Calu3 (cell line): ENCODE measurements at places on chromosomes 16 and 17. TPM values are rescaled to one million over a fixed set of nuclear protein-coding genes. Genes with fewer than 3 reads are reported as not detected.

SHISA6 gene
- not detected in 2 replicates for total RNA-seq

- DNase-seq, result no peak
These were observed 16.5 kb downstream of the GPT2 start for GRCh38 chr16:46900455-46901235.

HSPB9 gene
- 0.54 and 0.69 TPM in 2 replicates for total RNA-seq

- no peak for DNase-seq
These were observed 377.8 kb downstream of the SOX9 start for GRCh38 chr17:72498364-72499210.

GPR179 gene
- total RNA-seq, result 0.45 and 0.69 TPM in 2 replicates

DNA sequence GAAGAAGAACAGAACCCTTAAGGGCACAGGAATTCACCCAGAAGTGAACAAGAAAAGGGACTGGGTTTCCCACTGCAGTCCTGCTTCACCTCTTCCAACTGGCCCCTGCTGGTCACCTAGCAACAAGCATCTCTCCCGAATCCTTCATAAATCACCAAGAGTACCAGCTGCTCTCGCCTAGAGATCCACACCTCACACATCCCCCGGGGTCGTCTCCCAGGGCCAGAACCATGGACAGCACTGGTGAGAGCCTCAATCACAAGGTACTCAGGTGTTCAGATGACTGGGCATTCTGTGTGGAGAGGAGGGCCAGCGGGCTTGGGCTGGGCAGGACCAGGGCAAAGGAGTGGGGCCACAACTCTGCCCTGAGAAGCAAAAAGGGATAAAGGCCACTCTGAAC, 65.9 kb downstream of the CCT6B start:
- DNase-seq, result no peak

PRSS22 gene
- total RNA-seq, result 140 and 141 TPM in 2 replicates

DNA sequence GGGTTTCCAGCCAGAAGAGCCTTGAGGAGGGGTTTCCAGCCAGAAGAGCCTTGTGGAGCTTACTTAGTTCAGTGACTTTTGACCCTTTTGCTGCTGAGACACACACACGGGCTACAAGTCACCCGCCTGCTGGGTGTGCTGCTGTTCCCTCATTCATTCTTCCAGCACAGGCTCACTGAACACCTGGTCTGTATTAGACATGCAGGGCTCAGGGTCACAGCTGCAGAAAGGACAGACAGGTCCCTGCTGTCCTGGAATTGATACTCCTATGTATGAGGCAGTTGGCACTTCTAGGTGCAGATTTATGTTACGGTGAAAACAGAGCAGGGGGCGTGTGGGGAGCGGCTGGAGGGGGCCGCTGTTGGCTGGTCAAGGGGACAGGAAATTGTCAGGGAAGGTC, 6.8 kb downstream of the CACNG4 start:
- no peak for DNase-seq

SLC47A1 gene
- not detected in 2 replicates for total RNA-seq

DNA sequence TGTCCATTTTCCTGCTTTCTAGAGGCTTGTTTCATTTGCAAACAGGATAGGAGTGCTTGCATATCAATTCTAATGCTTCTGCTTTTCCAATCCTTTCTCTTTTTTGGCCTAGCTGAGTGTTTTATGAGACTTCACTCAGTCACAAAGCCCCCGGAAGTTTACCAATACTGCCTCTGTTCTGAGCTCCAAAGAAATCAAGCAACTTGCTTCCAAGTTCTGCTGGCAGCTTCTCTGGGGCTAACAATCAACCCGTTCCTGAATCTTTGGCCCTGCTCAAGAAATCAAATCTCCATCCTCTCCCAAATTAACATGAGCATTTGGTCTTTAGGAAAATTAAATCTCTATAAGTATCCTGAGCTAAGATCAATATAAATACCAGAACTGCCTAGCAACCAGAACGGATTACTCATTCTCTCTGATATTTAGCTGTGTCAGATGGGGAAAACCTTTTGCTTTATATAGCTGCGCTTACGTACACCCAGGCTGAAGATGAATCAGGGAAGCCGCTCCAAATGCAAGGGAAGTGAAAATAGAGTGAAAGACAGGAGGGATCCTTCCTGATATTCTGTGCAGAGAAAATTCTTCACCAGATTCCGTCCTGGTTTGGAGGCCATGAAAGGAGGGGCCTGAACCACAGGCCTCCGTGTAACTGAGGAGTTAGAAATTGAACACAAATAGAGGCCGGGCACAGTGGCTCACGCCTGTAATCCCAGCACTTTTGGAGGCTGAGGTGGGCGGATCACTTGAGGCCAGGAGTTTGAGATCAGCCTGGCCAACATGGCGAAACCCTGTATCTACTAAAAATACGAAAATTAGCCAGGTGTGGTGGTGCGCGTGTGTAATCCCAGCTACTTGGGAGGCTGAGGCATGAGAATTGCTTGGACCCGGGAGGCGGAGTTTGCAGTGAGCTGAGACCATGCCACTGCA, 23.3 kb upstream of the GRB2 start:
- peak; percentile 47 for DNase-seq

GRCh38 chr16:3023415-3023668, 400 bp downstream of the HCFC1R1 start:
- DNase-seq, result peak; percentile 82

GRCh38 chr17:10105513-10106001, 92.8 kb downstream of the GAS7 start:
- no peak for DNase-seq

GRCh38 chr17:63550817-63551639, 751 bp downstream of the DCAF7 start:
- DNase-seq, result no peak

DNA sequence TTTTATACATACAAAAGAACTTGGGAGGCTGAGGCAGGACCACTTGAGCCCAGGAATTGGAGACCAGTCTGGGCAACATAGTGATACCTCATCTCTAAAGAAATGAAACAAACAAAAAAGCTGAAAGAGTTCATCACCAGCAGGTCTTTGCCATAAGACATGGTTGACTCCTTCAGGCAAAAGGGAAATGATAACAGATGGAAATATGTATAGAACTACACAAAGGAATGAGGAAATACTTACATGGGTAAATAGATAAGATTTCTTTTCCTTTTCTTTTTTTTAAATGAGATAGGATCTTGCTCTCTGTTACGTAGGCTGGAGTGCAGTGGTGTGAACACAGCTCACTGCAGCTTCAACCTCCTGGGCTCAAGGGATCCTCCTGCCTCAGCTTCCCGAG, 165.3 kb downstream of the PARN start:
- no peak for DNase-seq

DNA sequence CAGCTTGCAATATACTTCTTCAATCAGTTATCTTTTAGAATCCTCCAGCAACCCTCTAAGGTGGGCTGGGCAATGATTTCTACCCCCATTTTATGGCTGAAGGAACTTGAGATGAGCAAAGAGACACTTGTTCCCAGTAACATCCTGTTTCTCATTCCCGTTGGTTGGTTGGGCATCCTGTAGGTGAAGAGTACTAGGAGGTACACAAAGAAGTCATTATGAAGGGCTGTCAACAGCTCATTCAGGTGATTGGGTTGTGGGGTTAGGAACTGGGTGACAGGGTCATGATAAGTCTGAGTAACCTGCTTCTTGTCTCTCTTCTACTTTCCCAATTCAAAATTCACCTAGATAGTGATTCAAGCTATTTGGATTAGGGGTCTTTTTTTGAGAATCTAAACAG, 76.5 kb downstream of the MMD start:
- DNase-seq, result no peak

SCARF1 gene
- 0.14 and 0.37 TPM in 2 replicates for total RNA-seq

GRCh38 chr17:81153340-81153803, 11.9 kb upstream of the PVALEF start:
- DNase-seq, result no peak

GRCh38 chr16:1208239-1208830, 16.7 kb downstream of the TPSG1 start:
- DNase-seq, result no peak

DNA sequence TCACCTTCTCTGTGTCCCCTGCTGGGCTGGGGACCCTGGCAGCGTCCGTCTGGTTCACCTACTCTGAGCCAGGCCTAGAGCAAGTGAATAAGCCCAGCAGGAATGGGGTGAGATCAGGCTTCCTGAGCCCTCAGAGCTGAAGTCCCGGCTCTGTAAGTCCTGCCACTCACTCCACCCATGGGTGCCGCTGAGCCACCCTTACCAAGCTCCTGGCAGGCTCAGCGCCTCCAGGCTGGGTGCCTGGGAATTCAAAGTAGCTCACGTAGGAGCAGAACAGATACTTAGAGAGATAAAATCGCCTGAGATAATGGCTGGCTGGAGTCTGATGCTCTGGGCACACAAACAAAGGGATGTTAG, 9.8 kb upstream of the LASP1NB start:
- no peak for DNase-seq

- DNase-seq, result no peak
These were observed 114.5 kb upstream of the GOT2 start for GRCh38 chr16:58848662-58849002.

LSM12 gene
- total RNA-seq, result 79.5 and 90.6 TPM in 2 replicates

FLYWCH2 gene
- 10.8 and 13.0 TPM in 2 replicates for total RNA-seq

- DNase-seq, result no peak
These were observed 373.0 kb upstream of the SALL1 start for GRCh38 chr16:51524070-51524469.

TNFRSF13B gene
- total RNA-seq, result not detected in 2 replicates

GGT6 gene
- total RNA-seq, result 1.1 and 1.8 TPM in 2 replicates
